ENCODE measurements at places on chromosomes 3 and 15.

DNA sequence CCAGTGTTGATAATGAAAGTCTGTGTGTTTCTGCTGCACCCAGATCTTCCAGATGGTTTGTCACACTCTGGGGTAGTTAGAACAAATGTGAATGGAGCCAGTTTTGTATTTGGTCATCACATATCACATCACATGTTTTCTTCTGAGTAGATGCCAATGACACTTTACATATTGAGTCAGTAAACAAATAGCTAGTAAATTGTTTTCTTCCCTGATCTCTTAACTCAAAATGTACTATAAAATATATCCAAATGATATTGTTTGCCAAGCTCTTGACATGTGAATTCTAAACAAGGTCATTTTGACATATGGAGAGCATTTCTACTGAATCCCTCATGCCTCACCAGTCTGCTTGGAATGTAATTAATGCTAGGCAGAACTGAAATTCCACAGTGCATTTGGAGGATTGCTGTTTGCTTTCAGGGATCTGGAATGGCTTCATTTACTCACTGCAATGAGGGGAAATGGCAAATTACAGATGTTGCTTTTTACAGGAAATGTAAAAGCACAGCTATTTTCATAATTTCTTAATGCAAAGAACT, 45.0 kb downstream of the PDHB start:
- peak; percentile 80 for DNase-seq

- no peak for DNase-seq
Observed at GRCh38 chr3:59978979-59979378, 929.2 kb upstream of the CFAP20DC start.

DNA sequence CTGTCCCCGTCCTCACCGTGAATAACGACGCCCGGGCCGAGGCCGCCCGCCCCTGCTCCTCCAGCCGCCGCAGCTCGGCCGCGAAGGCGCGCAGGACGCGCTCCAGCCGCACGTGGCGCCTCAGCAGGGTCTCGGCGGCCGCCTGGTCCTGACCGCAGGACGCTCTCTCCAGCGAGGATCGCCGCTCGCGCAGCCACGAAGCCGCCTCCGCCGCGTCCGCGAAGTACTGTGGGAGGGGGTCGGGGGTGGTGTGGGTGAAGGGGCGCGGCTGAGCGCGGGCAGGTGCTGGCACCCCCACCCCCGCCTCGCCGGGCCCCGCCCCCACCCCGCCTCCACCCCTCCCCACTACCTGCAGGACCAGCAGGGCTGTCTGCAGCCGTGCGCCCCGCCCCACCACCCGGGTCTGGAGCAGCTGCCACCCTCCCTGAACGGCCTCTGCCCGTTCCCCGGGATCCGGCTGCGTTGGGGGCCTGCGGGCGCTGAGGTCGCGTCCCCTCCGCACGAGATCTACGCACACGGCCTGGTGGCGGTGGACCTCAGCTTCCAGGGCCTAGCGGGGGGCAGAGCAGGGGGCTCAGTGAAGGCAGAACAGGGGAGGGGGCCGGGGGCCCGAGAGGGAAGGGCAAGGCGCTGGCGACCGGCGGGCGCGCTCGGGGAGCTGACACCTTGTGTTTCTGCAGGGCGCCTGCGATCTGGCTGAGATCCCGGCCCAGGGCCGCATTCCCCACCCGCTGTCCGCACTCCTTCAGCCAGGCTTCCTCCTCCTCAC, 11.7 kb downstream of the SPTBN5 start:
- peak; percentile 37 for DNase-seq

DNA sequence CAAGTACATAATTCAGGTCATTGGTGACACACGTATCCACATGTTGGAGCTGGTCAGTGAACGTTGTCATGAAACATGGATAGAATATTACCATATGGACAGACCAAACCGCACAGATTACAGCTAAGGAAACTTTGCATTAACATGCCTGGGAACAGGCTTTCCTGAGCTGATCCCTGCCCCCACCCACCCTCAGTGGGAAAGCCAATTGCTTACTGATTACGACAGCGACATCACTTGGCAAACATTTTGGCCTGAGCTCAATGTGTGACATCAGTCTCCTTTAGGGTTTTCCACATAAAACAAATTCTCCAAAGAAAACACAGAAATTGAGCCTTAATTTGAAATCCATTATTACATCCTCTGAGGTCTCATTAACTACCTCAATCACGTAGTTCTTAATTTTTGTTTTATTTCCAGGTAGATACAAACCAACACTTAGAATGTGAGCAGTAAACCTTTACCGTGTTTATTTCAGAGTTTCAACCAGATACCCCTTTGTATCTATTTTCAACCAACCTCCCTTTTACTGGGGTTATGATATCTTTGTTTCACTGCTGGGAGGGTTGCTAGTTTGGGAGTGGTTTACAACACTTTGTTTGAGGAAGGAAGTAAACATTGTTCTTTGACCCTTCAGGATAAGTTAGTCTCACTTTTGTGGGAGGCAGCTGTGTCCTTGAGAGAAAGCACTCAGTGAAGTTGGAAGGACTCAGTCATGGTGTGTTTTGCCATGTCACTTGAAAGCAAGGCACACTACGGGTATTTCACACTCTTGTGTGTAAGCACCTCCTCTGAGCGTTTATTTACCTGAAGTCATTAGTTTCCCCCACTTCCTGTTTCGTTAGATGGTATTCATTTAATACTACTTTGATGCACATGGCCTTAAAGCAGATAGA, 103.1 kb downstream of the CMSS1 start:
- DNase-seq: peak; percentile 78

DNA sequence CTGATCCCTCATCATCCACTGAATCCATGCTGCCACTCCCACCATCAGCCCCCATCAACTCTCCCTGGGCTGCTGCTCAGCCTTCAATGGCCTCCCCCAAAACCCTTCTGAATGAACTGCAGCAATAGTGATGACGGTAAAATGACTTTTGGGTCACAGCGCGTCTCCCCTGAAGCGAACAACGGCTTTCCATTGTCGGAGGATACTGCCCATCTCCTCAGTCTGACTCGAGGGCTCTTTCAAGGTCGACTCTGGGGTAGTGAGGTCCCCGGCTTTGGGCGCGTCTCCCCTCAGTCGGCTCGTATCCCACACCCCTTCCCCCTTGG, 57.2 kb upstream of the ZBTB38 start:
- no peak for DNase-seq

GRCh38 chr3:39176025-39176714, 16.2 kb downstream of the XIRP1 start:
- DNase-seq: no peak

GRCh38 chr3:25719321-25719720, 54.6 kb upstream of the TOP2B start:
- no peak for DNase-seq

Measured in tongue (tissue), 3 donors.